EH (cell line): ENCODE measurements at places on chromosomes 2 and 18.

- DNase-seq: peak; percentile 87
These were observed 5.6 kb upstream of the IMP4 start for GRCh38 chr2:130336877-130337734.

DNA sequence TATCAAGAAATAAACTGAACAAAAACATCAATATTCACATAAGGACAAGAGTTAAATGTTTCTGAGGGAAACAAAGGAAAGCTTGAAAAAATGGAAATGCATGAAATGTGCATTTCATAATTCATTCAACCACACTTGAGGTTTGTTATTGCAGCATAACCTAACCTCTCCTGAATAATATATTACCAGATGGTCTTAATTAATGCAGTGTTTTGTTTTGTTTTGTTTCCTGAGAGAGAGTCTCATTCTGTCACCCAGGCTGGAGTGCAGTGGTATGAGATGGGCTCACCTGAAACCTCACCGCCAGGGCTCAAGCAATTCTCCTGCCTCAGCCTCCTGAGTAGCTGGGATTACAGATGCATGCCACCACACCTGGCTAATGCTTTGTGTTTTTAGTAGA is 139.9 kb upstream of the PIEZO2 start:
- DNase-seq: no peak

DNA sequence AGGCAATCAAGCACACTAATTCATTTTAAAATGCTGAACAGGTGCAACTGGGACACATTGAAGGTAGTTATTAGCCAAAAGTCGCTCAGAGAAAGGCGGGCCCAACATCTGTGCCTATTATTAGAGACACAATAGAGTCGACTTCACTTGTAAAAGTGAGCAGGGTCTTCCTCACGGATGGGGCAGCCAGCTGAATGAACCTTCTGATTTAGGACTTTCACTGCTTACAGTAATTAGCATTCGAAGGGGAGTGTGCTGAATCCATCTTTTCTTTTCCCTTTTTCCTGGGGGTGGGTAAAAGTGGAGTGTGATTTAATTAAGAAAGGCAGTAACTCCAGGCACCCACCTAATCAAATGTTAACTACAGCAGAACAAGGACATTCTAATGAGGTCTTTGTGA is 677.7 kb downstream of the DCDC2C start:
- no peak for DNase-seq

GRCh38 chr2:112881217-112881985 is 29.6 kb upstream of the IL37 start:
- DNase-seq: peak; percentile 97

GRCh38 chr2:127064642-127065250 is 42.2 kb downstream of the BIN1 start:
- peak; percentile 98 for DNase-seq

- peak; percentile 46 for DNase-seq
These were observed at the start of gene GKN1 for GRCh38 chr2:68974251-68974650. GKN1 (plus strand) TSS chr2:68974636; CDS start chr2:68974678, 42 bp downstream.

DNA sequence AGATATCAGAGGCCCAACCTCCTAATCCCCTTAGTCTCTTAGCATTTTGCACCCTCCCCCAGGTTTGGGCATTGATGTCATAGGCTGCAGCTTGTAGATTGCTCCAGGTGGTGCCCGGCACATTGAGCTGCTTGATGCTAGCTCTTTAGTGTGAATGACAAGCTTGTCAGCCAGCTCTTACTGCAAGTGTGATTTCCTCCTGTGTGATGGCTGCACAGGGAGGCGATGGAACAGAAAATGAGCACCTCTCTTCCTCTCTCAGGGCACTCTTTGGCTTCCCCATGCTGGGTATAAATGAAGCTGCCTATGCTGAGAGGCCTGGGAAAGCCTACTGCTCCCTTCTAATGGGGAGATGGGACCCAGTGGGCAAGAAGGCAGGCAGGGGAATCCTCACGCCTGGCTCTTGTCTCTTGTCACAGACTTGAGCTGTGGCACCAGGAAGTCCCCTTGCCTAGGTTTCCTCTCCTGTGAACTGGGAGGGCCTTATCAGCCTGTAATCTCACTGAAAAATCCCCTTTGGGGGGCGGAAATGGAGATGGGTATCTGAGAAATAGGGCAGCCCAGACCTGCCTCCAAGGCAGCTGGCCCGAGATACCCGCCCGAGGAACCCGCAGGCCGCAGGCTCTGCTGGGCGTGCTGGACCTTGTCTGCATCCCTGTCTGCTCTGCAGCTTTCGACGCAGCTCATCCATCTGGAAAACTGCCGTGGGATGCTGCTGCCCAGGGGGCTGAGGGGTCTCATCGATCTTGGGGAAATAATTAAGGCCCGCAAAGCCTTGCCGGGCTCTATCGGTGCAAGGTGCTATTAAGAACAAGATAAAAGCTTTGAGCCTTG is 163.5 kb upstream of the CXCR4 start:
- DNase-seq: no peak

- DNase-seq: peak; percentile 22
These were observed 9.4 kb downstream of the ABCG8 start for GRCh38 chr2:43848214-43848613.

GRCh38 chr2:195477248-195477995 is 179.6 kb upstream of the SLC39A10 start:
- DNase-seq: peak; percentile 93

DNA sequence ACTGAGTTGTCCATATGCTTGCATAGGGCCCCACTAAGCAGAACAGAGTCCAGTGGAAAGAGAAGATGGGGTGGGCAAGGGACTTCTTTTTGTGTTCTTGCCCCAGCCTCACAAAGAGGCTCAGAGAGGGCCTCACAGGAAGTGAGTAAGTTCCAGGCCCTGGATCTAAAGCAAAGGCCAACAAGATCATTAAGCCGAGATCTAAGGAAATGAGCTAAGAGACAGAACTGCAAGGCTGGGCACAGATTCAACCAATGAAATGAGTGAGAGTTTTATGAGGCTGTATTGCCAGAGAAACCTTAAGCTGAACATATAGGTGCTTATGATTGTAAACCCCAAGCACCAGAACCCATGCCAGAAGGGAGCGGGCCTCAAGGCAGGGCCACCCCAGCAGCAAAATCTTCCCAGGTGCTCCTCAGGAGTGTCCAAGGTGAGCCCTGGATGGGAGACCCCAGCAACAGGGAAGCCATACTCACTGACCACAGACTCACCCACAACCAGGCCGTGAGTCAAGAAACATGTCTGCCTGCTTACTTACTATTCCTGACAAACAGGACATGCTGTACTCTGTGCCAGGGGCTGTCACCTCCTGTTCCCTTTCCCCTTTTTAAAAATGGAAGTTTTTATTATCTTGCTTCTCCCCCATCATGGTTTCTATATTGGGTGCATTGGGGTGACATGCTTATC is 40.2 kb downstream of the SLC14A1 start:
- DNase-seq: peak; percentile 68

DNA sequence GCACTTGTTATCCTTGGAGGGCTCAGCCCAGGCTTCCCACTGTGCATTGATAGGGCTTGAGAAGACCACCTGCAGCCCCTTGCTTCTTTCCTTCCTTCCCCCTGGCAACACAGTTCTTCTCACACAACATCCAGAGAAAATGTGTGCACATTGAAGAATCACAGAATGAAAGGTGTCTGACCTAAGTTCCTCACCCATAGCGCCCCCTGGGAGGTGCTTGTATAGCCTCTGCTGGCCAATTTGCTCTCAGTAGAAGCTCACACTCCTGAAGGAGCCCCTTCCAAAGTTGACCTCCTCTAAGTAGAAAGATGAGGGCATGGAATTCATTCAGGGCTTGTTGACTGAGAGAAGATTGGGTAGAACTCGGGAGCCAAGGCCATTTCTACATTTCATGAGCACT is 758.4 kb upstream of the KLHL29 start:
- DNase-seq: no peak

DNA sequence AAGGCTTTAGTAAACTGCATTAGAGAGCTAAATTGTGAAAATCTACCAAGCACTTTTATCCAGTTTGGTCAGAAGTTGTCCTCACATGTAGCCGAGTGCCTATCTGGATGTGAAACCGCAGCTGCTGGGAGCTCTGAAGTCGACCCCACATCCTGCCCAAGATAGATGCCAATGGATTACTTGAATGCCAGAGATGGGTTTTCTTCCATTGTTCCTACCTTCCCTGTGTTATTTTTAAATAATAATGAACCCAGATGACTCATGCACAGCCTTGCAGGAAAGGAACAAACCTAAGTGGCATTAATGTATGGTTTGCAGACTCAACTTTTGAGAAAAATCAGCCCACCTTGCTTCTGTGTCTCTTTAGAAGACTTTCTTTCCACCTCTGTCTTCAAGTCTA is 408.5 kb downstream of the FBXO15 start:
- no peak for DNase-seq

- DNase-seq: no peak
These were observed 15.8 kb upstream of the MTCL1 start for GRCh38 chr18:8689517-8689916.

DNA sequence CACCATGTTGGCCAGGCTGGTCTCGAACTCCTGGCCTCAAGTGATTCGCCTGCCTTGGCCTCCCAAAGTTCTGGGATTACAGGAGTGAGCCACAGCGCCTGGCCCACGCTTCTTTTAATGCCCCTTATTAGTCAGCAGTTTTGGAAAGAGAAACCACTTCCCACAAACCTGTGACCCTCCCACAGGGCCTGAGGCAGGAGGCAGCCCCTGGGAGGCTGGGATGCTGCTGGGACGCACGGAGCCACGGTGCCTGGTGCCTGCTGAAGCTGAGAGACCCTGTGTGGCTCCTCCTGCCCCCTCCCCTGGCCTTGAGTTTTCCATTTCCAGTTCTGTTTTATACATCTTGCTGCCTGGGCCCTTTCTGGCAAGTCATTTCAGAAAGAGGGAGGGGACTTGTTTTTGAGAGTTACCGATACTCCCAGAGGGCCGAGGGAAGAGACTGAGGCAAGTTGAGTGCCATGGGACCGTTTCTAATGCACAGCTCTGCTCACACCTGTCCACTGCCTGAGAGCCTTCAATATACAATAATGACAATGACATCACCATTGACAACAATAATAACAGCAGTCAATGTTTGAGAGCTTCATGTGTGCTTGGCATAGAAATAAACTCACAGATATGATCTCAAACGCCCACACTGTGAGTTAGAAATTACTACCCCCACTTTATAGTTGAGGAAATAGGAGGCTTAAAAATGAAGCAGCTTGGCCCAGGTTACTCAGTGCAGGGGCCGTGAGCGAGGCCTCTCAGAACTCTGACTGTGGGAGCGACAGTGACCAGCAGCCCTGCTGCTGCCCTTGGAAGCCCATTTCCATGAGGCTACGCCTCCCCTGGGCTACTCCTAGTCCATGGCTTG is 78.1 kb upstream of the YWHAQ start:
- DNase-seq: no peak

- peak; percentile 33 for DNase-seq
These were observed 228.0 kb upstream of the SMAD7 start for GRCh38 chr18:49178736-49179135.

DNA sequence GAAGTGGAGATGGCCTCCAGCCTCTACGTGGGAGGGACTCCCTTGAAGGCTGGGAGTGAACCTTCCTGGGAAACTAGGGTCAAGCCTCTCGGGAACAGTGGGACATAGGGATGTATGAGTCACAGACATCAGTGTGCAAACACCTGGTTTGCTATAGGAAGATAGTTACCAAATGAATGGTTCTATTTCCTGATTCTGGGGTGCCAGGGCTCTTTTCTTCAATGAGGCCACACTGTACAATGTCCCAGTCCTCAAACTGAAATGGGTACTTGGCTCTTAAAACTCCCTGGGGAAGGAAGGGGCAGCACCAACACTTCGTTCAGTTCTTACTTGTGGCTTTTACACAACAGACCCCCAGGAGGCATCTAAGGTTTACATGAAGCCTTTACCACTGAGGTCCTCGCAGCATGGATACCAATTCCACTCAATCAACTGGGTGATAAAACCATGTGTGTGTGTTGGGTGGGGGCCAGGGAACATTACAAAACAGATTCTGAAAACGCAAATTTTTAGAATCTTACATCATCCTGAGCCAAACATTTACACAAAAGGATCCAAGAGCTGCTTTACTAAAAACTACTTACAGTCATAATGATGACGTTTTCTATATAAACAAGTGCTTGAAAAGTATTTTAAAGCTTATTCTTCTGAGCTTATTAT is 10.4 kb downstream of the ERFE start:
- peak; percentile 96 for DNase-seq

- DNase-seq: peak; percentile 43
These were observed 114.7 kb downstream of the DNAH6 start for GRCh38 chr2:84631047-84631446.

DNA sequence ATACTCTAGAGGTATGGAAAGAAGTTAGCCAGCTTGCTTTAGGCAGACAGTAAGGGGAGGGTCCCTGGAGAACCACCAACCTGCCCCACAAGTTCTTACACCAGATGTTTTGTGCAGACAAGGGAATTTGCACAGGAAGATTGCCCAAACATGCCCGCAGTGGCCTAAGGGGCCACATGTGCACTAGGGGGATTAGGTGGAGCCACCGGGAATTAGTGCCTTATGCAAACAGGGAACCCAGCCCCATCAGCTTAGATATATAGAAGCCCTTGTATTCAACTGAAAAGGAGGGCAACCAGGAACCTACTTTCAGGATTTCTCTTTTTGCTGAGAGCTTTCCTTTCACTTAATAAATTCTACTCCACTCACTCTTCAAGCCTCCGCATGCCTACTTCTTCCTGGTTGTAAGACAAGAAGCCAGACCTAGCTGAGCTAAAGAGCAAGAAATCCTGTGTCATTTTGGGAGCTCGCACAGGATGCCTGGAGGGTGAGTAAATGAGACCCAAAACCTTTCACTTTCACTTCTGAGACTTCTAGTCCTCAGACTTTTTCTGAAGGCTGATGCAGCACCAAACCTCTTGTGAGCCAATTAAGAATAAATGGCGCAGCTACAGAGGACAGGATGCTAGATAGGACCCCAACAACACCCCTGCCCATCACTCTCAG is 146.3 kb downstream of the GCA start:
- no peak for DNase-seq

DNA sequence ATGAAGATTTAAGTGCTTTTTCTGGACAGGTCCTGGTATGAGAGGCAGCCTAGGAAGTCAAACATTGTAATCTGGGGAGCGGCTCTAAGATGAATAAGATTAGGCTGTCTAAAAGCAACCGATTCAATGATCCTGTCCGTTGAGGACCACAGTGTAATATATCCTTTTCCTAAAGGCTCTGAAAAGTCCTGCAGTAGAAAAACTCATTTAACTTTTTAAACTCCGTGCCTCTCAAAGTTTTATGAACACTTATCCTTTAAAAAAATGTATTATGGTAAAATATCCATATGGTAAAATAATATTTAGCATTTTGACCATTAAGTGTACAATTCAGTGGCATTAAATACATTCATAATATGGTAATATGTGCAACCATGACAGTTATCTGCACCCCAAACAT is 39.8 kb downstream of the ATOH8 start:
- no peak for DNase-seq

DNA sequence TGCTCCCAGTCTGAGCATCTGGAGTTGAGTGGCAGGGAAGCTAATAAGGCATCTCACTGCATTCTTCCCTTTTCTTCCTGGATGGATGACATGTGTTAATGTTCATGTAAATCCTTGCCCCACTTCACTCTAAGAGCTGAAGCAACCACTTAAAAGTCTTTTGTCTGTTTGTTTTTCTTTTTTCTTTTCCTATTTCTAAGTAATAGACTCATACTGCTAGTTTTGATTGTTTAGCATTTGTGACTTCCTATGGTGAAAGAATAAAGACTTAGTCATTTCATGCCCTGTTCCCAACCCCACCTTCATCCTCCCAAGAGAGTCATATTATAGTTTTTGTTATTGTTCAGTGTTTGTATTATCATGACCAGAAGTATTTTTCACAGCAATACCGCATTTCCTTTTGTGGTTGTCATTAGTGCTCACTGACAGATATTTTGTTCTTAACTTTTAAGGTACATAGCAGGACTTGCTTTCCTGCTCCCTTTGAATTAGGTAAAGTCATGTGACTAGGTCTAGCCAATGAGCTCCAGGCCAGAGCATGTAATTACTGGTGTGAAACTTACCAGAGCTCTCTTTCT is 18.1 kb upstream of the SPP2 start:
- peak; percentile 55 for DNase-seq
